Hematopoietic multipotent progenitor cell treated with erythropoietin and hydrocortisone succinate and interleukin-3 and kit ligand, for 6 days (in vitro differentiated cells): ENCODE measurements at places on chromosomes 13 and 19.
A peak's percentile ranks its signal among the peaks of the same experiment; 100 is the strongest.

DNA sequence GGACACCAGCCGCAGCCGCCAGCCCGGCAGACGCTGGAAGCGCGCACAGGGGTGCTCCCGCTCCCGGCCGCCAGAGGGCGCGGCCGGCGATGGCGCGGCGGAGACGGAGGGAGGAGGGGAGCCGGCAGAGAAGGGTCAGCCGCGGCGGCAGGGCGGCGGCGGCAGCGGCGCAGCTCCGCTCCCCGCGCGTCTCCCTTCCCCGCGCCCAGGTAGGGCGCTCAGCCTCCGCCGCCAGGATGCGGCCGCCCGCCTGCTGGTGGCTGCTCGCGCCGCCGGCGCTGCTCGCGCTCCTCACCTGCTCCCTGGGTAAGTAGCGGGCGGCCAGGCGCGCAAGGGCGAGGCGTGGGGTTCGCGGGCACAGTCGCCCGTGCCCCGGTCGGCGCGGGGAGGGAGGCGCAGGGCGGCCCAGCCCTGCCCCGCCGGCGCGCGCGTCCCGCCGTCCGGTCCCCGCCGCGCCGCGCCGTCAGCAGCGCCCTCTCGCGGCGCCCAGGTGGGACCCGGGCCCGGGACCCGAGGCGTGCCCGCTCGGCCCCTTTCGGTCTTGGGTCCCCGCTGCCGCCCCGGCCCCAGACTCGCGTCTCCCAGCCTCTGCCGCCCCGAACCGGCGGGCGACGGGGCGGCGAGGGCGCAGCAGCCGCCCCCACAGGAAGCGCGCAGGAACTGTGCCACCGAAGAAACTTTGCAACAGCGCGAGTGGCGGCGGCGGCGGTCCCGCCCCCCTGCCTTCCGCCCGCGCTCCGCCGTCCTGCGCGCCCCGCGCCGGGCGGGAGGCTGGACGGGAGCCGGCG lies at the start of gene B3GLCT:
Gene B3GLCT (plus strand): TSS at position 127 of the 788 bp plus-strand sequence. CDS start 110 bp downstream, at position 237.
- peak; percentile 80 for DNase-seq

DNA sequence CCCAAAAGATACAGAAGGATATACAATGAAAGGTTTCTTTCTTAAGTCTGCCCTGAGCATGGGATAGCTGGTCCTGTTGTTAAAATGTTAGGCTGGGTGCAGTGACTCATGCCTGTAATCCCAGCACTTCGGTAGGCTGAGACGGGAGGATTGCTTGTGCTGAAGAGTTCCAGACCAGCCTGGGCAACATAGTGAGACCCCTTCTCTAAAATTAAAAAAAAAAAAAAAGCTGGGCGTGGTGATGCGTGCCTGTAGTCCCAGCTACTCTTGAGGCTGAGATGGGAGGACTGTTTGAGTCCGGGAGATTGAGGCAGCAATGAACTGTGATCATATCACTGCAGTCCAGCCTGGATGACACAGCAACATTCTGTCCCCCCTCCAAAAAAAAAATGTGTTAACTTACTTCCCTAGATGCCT lies 52.5 kb upstream of the SHKBP1 start:
- DNase-seq, result peak; percentile 67

GRCh38 chr13:72186730-72187422 lies 319.9 kb upstream of the DACH1 start:
- DNase-seq, result no peak

DNA sequence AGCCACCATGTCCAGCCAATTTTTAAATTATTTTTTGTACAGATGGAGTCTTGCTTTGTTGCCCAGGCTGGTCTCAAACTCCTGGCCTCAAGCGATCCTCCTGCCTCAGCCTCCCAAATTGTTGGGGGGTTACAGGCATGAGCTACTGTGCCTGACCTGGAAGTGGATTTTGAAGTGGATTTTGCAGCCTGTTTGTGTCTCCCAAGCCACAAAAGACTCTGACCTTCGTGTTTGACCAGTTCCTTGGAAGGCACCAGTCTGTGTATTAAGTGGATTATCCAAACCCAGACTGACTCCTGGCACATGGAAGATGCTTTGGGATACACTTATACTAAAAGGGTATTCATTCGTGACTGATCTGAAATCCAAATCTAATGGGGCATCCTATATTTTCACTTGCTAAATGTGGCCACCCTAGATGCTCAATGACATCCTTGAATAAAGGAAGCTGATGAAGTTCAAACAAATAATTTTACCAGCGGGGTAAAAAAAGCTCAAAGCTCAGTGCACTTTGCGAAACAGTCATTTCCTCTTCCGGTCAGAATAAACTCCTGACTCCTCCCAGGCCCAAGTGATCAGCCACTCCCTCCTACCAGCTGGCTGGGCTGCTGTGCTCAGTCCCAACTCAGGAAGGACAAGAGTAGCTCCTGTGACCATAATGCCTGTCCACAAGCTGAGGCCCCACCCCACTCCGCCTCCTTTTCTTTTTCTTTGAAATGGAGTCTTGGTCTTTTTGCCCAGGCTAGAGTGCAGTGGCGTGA lies 32.6 kb upstream of the GATAD2A start:
- peak; percentile 93 for DNase-seq

DNA sequence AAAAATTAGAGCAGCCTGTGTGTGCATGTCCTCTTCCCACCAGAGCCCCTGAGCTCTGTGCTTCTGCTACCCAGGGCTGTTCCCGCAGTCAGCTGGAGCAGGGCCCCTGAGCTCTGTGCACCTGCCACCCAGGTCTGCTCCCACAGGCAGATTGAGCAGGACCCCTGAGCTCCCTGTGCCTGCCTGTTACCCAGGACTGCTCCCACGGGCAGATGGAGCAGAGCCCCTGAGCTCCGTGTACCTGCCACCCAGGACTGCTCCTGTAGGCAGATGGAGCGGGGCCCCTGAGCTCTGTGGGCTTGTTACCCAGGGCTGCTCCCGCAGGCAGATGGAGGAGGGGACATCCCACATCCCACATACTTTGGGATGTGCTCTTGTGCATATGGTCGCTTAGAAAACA lies 186.8 kb upstream of the SOX1 start:
- DNase-seq, result no peak

GRCh38 chr13:60175571-60175970 lies 11.8 kb upstream of the DIAPH3 start:
- no peak for DNase-seq

DNA sequence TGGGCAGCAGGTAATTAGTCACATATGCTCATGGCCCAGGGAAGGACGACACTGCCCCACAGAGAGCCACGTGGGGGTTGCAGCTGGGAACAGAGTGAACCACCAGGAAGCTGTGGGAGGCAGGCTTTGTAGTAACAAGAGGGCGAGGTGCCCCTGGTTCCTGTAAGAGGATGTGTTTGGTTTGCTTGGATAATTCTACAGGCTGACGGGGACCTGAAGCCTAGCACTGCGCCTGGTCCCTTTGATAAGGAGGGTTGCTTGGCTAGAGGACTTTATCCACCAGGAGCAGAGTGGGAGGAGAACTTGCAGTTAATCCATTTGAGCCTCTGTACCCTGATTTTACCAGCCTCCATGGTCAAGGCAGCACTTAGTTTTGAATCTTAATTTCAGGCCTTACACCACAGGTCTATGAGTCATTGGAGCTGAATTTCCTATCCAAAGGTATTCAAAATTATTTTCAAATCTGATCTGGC lies 67.4 kb upstream of the CLDN10 start:
- peak; percentile 97 for DNase-seq

- DNase-seq, result no peak
These were observed 249.8 kb downstream of the DCLK1 start for GRCh38 chr13:35881360-35881759.
